SW 1271 (cell line): ENCODE measurements at places on chromosomes 11 and 22.

- DNase-seq = peak; percentile 9
Observed at GRCh38 chr11:13487661-13488030, 8.2 kb downstream of the PTH start.

- no peak for DNase-seq
Observed at GRCh38 chr11:6371825-6372224, 18.4 kb upstream of the SMPD1 start.

DNA sequence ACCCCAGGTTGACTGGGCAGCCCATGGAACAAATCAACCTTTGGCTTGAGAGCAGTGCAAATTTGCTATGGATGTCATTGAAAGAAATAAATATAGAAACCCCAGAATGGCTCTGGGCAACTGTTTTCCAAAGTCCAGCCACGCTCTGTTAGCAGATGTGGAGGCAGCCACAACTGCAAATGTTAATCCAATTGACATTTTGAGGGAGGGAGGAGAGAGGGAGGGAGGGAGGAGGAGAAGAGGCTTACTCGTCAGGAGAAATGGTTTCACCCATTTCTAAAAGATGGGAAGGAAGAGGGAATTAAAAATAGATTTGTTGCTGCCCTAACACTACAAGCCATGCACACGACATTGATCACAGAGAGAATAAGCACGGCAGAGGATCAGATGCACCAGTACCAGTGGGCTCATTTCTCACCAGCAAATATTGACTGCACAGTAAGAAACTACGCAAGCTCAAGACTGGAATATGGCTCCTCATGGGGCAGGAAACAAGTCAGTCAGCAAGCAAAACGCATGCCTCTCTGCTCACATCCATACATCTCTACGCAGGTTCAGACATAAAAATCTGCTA lies 229.1 kb downstream of the LARGE1 start:
- DNase-seq = no peak

- DNase-seq = no peak
Observed at GRCh38 chr11:73283276-73284000, 11.3 kb downstream of the P2RY6 start.

DNA sequence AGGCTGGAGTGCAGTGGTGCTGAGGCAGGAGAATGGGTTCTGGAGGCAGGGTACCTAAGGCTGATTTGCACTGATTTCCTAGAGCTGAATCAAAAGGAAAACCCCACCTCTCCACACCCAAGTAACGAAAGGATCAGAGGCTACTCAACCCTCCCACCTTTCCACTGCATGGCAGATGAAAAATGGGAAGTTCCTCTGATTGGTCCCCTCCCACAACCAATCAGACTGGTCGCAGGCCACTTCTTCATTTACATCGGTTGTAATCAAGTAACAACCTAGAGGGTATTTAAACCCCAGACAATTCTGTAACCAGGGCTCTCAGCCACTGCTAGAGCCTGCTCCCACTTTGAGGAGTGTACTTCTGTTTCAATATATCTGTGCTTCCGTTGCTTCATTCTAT lies 18.6 kb upstream of the PARVB start:
- DNase-seq = no peak

DNA sequence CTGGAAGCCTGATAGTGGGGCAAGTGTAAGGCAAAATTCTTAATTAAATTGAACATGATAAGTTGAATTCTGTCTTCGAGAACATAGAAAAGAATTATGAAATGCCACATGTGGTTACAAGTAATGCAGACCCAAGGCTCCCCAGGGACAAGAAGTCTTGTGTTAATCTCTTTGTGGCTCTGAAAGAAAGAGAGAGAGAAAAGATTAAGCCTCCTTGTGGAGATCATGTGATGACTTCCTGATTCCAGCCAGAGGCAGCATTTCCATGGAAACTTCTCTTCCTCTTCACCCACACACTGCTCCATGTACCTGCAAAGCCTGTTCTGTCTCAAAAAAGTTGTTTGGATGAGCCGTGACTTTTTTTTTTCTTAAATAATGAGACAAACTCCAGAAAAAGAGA lies 1.9 kb upstream of the TYR start:
- no peak for DNase-seq

DNA sequence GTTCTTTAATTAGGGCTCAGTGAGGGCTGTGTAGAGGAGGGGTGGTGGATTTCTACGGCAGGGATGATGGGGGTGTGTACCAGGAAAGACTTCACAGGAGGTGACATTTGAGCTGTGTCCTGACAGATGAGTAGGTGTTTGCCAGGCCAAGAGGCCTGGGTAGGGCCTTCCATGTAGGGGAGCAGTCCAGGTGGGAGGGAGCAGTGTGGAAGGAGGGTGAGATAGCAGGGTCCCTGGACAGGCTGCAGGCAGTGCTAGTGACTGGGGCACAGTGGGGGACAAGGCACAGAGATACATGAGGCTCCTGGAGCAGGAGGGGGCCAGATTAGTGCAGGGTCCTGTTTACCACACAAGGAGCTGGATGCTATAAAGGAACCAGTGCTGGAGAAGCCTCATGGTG lies 147.9 kb upstream of the CADM1 start:
- no peak for DNase-seq

- DNase-seq = no peak
Observed at GRCh38 chr22:24554313-24555164, at the start of gene GUCD1. Gene GUCD1 (minus strand): TSS chr22:24555138. CDS start chr22:24554991, 147 bp downstream.

DNA sequence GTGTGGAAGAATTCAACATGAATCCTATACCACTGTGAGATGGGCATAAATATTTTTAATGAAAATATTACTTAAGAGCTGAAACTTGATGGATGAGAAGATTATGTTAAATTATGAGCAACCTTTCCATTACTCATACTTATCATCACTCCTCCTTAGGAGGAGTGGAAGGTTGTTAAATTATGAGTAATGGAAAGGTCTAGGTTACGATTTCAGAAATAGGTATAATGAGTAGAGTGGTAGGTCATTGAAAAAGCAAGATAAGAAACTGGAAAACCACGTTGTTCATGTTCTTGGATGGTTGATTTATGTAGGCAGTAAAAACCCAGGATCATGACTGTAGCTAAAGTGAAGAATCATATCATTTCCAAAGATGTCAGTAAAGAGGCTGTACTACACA lies 973.2 kb upstream of the RAG2 start:
- DNase-seq = no peak

GRCh38 chr11:23509023-23509422 lies 648.7 kb upstream of the CCDC179 start:
- DNase-seq = no peak

- no peak for DNase-seq
Observed at GRCh38 chr11:100739666-100740065, 52.6 kb downstream of the ARHGAP42 start.

- DNase-seq = no peak
Observed at GRCh38 chr22:30270832-30271231, 4.2 kb upstream of the OSM start.

- DNase-seq = no peak
Observed at GRCh38 chr11:73194034-73194507, 24.0 kb upstream of the P2RY2 start.

DNA sequence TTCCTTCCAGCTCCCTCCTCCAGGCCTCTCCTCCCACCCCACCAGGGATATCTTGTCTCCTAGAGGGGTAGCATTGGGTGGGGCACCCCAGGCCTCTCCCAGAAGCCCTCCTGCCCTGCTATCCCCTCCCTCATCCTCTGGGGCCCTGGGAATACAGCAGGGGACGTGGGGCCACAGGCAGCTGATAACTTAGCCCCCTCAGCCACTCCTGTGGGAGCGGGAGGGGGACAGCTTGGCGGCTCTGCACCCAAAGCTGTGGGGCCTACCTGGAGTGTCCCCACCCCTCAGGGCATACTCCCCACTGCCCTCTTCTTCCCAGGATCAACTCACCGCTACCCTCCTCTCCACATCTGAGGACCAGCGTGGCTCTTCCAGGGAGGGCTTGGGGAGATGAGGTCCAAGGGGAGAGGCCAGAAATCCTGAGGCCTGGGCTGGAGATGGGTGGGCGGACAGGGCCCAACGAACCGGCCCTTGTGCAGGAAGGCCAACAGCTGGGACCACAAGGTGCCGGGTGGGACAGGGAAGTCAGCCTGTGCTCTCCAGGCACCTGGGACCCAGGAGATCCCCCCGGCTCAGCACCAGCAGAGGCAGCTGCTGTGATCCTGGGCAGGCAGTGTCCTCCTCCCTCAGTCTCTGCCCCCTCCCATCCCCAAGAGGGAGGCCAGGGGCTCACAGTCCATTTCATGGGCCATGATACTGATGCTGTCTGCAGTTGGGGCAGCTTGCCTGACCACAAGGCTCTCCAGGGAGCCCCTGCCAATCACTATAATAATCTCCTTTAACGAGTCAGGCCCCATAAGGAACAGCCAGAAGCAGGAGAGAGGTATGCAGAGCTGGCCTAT lies 23.2 kb downstream of the NEAT1 start:
- no peak for DNase-seq

- DNase-seq = no peak
Observed at GRCh38 chr22:48089601-48090331, 1327.3 kb downstream of the TBC1D22A start.

GRCh38 chr11:118318124-118318523 lies 13.6 kb downstream of the CD3E start:
- no peak for DNase-seq

DNA sequence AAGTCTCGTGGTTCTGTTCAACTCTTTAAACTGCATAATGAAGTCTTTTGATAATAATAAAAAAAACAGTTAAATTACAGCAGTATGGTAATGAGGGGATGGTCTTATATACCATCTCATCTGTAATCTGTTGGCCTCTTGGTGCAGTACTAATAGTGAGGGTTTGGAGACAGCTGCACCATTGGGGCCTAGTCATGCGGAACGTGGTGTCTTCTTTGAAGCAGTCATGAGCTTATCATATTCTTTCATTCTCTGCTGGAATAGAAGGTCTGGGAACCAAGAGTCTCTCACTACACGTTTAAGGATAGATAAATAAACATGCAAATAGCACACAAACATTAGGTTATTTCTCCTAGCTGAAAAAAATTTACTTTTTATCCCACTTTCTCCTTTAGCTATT lies 40.9 kb upstream of the OR9Q1 start:
- DNase-seq = no peak

- no peak for DNase-seq
Observed at GRCh38 chr22:32932176-32932575, 126.0 kb downstream of the SYN3 start.

DNA sequence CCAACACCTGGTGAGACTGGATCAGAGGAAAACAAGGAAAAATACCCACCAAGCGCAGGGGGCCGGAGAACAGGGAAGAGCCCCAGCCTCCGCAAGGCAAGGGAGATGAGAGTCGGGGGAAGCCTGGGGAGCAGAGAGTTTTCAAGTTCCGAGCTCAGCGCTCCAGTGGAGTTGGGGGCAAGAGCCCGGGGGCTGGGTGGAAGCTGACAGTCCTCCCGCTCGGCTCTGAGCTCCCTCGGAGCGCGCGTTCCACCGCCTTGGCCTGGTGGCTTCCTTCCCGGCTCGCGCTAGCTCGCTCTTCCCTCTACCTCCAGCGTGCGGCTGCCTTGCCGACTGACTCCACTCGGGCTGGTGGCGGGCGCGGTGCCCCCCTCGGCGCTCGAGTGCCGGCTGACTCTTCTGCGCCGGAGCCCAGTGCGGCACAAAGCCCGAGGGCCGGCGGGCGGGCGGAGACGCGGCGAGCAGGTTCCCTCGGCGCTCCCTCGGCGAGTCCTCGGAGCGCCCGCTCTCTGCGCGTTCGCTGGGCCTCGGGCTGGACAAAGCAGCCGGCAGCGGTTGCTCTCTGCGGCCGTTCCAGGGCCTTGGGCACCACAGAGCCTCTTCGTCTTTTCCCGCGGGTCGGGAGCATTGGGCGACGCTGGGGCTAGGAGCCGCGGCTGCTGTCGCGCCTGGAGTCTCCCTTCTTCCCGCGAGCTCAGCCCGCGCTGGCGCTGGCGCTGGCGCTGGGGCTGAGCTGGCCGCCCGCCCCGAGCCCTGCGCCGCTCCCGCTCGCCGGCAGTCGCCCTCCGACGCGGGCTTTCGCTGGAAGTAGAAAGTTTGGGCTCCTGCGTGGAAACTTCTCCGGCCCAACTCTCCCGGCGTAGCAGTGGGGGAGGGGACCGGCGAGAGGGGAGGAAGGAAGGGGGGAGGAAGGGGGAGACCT lies 1.0 kb downstream of the PAX6 start:
- no peak for DNase-seq

DNA sequence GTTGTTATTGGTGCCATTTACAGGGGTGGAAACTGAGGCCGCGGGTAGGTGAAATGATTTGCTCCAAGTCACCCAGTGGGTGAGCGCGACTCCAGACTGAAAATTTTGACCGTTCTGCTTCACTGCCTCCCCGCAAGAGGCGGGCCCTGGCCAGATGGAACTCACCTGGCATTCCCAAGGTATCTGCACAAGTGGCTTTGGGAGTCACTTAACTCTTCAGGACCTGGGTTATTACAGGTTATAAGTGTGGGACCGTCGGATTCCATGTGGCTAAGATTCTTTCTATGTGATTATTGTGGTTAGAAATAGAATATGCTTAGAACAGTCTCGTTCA lies 598 bp downstream of the CABIN1 start:
- no peak for DNase-seq

DNA sequence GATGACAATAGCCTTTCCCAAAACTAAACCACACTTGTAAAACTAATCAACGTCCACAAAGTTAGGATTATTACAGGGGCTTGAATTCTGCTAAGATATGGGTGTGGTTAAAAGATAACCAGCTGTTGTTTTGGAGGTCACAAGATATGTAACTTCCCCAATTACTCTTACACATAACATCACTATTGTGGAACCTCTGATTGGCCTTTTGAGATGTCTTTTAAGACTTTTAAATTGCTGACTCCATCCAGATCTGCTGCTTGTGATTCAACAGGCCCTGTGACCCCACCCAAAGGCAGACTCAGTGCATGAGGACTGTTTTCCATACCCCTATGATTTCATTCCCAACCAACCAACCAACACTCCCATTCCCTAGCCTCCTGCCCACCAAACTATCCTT lies 893.9 kb downstream of the OPCML start:
- DNase-seq = no peak

GRCh38 chr11:17415523-17416104 lies 27.2 kb upstream of the KCNJ11 start:
- no peak for DNase-seq

DNA sequence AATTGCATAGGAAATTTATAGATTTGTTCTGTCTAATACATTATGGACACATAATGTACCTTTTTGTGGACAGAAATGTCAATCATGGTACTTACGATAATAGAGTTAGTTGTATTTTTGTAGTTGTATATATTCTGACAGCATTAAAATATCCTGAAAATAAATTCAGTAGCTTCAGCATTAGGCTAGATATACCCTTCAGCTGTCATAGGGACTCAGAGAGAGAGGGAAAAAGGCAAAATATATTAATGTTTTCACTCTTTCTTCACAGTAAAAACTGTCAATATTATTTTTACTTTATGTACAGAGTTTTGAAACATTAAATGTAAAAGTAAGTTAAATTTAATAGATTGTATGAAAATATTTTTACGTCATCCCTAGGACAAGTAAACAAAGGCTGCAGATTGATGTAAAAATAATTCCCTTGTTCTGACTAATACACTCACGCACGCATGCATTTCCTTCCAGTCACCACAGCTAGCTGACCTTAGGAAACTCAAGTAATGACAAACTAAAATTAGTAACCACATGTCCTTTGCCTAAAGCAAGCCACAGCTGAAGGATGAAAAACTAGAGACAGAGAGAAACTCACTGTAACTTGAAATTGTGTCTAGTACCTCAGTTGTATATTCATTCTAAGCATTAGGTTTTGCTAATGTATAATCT lies 104.7 kb upstream of the CARD18 start:
- peak; percentile 99 for DNase-seq

GRCh38 chr22:19290400-19291217 lies 910 bp downstream of the CLTCL1 start:
- DNase-seq = no peak
